Neural progenitor cell (in vitro differentiated cells): ENCODE measurements at places on chromosomes 6 and 20. TPM values are rescaled to one million over a fixed set of nuclear protein-coding genes. Genes with fewer than 3 reads are reported as not detected.
A peak's percentile ranks its signal among the peaks of the same experiment; 100 is the strongest.

The KIF6 gene
- 0.59 and 2.7 TPM in 2 replicates for total RNA-seq

The CST2 gene
- total RNA-seq: not detected in 2 replicates

The KCNK16 gene
- total RNA-seq: not detected in 2 replicates

The PXMP4 gene
- 3.5 and 6.1 TPM in 2 replicates for total RNA-seq

The PHACTR1 gene
- 2.4 and 6.1 TPM in 2 replicates for total RNA-seq

The ZSCAN16 gene
- total RNA-seq: 8.4 and 17.7 TPM in 2 replicates

GRCh38 chr6:39206250-39206721, 23.0 kb downstream of the KCNK5 start:
- H3K27me3 ChIP-seq: no peaks in the 10 kb centered on the region
- no peak overlapping the region for H3K4me3 ChIP-seq
- no peaks in the 10 kb centered on the region for H3K36me3 ChIP-seq
- peaks cover 51% of the 10 kb centered on the region for H3K4me1 ChIP-seq
- H3K27ac ChIP-seq: no peak overlapping the region

DNA sequence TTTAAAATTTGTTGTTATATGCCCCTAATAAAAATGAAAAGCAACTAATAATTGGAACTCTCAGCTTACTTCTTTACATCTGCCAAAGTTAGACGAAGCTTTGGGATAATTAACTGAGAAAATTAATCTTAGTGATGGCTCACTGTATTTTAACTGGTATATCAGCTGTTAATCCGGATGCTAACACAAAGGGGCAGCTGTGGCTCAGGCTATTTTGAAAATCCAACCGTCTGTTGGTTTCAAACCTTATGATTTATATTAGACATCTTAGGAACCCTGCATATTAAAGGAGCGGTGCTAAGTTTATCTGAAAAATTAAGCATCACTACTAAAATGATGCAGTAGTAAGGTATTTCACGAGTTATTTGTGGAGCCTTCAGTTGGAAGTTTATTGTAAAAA, 96.6 kb downstream of the AKAP7 start:
- H3K4me1 ChIP-seq: peaks cover 8% of the 10 kb centered on the region
- H3K4me3 ChIP-seq: no peak overlapping the region
- H3K27me3 ChIP-seq: no peaks in the 10 kb centered on the region
- no peak for DNase-seq
- H3K36me3 ChIP-seq: no peaks in the 10 kb centered on the region

GRCh38 chr6:91719414-91719813, 1132.5 kb upstream of the MAP3K7 start:
- DNase-seq: no peak
- no peaks in the 10 kb centered on the region for H3K4me1 ChIP-seq
- H3K36me3 ChIP-seq: no peaks in the 10 kb centered on the region
- no peaks in the 10 kb centered on the region for H3K27me3 ChIP-seq
- H3K4me3 ChIP-seq: no peak overlapping the region
- H3K27ac ChIP-seq: no peak overlapping the region

- no peaks in the 10 kb centered on the region for H3K27me3 ChIP-seq
- peaks cover 39% of the 10 kb centered on the region for H3K36me3 ChIP-seq
- no peak overlapping the region for H3K4me3 ChIP-seq
Measured at GRCh38 chr20:37236462-37236861, 25.2 kb downstream of the GHRH start.

DNA sequence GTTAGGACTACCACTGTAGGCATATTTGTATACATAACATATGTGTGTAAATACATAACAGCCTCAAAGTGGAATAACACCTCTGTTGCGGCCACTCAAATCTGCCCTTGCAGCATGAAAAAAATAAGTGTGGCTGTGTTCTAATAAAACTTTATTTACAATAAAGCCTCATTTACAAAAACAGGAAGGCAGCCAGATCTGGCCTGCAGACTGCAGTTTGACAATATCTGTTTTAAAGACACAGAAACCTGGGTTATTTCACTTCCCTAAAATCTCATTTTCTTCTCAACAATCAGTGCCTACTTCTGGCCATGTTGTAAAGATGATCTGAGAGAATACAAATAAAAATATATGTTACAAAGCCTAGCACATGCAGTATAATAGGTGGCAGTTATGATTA, 53.9 kb upstream of the SCML4 start:
- no peaks in the 10 kb centered on the region for H3K27me3 ChIP-seq
- H3K4me1 ChIP-seq: no peaks in the 10 kb centered on the region
- DNase-seq: no peak
- H3K4me3 ChIP-seq: no peak overlapping the region

- DNase-seq: no peak
- H3K4me1 ChIP-seq: no peaks in the 10 kb centered on the region
- H3K27me3 ChIP-seq: peaks cover 5% of the 10 kb centered on the region
- no peak overlapping the region for H3K4me3 ChIP-seq
Measured at GRCh38 chr20:58772786-58773185, 77.9 kb downstream of the GNAS-AS1 start.

- no peak for DNase-seq
- H3K4me1 ChIP-seq: no peaks in the 10 kb centered on the region
- no peaks in the 10 kb centered on the region for H3K36me3 ChIP-seq
Measured at GRCh38 chr20:7765221-7765620, 175.0 kb downstream of the HAO1 start.

GRCh38 chr6:74404366-74404765, 708.4 kb downstream of the CD109 start:
- no peaks in the 10 kb centered on the region for H3K27me3 ChIP-seq
- H3K4me3 ChIP-seq: no peak overlapping the region
- no peak overlapping the region for H3K27ac ChIP-seq
- no peaks in the 10 kb centered on the region for H3K4me1 ChIP-seq
- H3K36me3 ChIP-seq: no peaks in the 10 kb centered on the region

GRCh38 chr20:15740046-15740775, 833.0 kb downstream of the KIF16B start:
- no peak overlapping the region for H3K4me3 ChIP-seq
- H3K27ac ChIP-seq: no peak overlapping the region
- H3K27me3 ChIP-seq: no peaks in the 10 kb centered on the region
- H3K36me3 ChIP-seq: no peaks in the 10 kb centered on the region
- H3K4me1 ChIP-seq: no peaks in the 10 kb centered on the region

GRCh38 chr6:34746104-34746846, 11.0 kb upstream of the SNRPC start:
- DNase-seq: no peak
- no peaks in the 10 kb centered on the region for H3K27me3 ChIP-seq
- no peaks in the 10 kb centered on the region for H3K4me1 ChIP-seq

GRCh38 chr20:56343861-56344381, 14.9 kb upstream of the FAM210B start:
- no peaks in the 10 kb centered on the region for H3K36me3 ChIP-seq
- peaks cover 58% of the 10 kb centered on the region for H3K27me3 ChIP-seq
- H3K4me1 ChIP-seq: peaks cover 16% of the 10 kb centered on the region
- peak; percentile 89 for DNase-seq
- no peak overlapping the region for H3K27ac ChIP-seq
- peak overlapping the region; percentile 47 for H3K4me3 ChIP-seq

- no peak for DNase-seq
- H3K4me1 ChIP-seq: no peaks in the 10 kb centered on the region
- H3K27me3 ChIP-seq: no peaks in the 10 kb centered on the region
- H3K27ac ChIP-seq: no peak overlapping the region
- H3K36me3 ChIP-seq: no peaks in the 10 kb centered on the region
- no peak overlapping the region for H3K4me3 ChIP-seq
Measured at GRCh38 chr20:19706463-19706862, 51.6 kb upstream of the RIN2 start.

- H3K4me3 ChIP-seq: no peak overlapping the region
- no peak for DNase-seq
- no peaks in the 10 kb centered on the region for H3K27me3 ChIP-seq
- H3K36me3 ChIP-seq: no peaks in the 10 kb centered on the region
- H3K4me1 ChIP-seq: no peaks in the 10 kb centered on the region
Measured at GRCh38 chr20:8693709-8694108, 375.2 kb upstream of the PLCB4 start.

DNA sequence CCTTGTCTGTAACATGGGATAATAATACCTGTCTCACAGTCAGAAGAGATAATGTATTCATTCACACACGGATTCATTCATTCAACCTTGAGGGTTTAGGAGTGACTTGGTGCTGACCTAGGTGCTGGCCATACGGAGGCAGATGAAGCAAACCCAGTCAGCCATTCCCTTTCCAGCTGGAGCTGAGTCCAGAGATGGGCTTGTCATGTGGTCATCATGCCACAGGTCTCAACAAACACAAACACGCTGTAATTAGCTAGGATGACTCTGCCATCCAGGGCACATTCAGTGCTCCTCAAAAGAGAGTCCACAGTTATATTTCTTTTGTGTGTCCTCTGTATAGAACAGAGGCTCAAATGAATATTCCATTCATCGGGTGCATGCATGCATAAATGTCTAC, 19.5 kb upstream of the PRELID3B start:
- H3K4me3 ChIP-seq: no peak overlapping the region
- H3K27me3 ChIP-seq: no peaks in the 10 kb centered on the region
- no peak for DNase-seq
- no peaks in the 10 kb centered on the region for H3K36me3 ChIP-seq
- no peak overlapping the region for H3K27ac ChIP-seq
- no peaks in the 10 kb centered on the region for H3K4me1 ChIP-seq

DNA sequence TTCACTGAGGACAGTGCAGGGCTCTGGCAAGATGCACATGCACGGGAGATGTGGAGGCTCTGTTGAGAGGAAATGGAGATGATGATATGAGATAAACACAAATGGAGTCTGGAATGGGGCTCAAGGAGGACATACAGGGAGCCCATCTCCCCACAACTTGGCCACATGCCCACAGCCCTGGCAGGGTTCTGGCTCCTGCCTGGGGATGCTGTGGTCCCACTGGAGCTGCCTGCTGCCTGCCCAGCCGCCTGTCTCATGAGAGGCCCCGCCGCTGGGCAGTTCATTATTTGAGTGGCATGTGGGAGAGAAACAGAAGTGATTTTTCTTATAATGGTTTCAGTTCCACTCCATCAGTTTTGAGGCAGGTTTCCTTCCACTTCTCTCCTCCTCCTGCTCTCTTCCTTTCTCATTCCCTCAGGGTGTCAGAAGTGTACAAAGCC, 133.6 kb upstream of the TRAF3IP2 start:
- no peak overlapping the region for H3K4me3 ChIP-seq
- H3K4me1 ChIP-seq: peaks cover 14% of the 10 kb centered on the region
- no peak overlapping the region for H3K27ac ChIP-seq
- no peak for DNase-seq

GRCh38 chr6:76881414-76881813, 581.9 kb downstream of the HTR1B start:
- H3K36me3 ChIP-seq: no peaks in the 10 kb centered on the region
- no peaks in the 10 kb centered on the region for H3K4me1 ChIP-seq
- H3K27ac ChIP-seq: no peak overlapping the region
- H3K4me3 ChIP-seq: no peak overlapping the region

GRCh38 chr6:524803-525202, 132.1 kb downstream of the HUS1B start:
- H3K27ac ChIP-seq: no peak overlapping the region
- H3K36me3 ChIP-seq: peaks cover 2% of the 10 kb centered on the region
- H3K4me3 ChIP-seq: no peak overlapping the region
- DNase-seq: peak; percentile 43
- no peaks in the 10 kb centered on the region for H3K4me1 ChIP-seq
- no peaks in the 10 kb centered on the region for H3K27me3 ChIP-seq

DNA sequence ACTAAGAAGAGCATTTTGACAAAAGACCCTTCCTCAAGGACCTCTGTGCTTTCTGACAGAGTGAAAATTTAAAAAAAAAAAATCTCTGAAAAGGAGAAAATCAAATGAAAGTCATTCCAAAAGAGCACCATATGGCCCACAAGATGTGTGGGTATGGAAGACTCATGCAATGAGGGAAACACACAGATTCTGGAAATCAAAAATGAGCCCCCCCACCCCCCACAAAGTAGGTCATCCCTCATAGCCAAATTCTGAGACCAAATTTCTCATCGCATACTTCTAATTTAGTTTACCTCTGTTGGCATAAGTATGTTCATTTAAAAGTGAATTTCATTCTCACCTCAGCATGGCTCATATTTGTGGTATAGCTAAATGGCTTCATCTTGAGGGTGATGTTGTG, 181.3 kb upstream of the KCNQ5 start:
- H3K27me3 ChIP-seq: no peaks in the 10 kb centered on the region
- no peak overlapping the region for H3K27ac ChIP-seq
- no peaks in the 10 kb centered on the region for H3K4me1 ChIP-seq
- DNase-seq: no peak
- no peaks in the 10 kb centered on the region for H3K36me3 ChIP-seq

- H3K4me3 ChIP-seq: no peak overlapping the region
- H3K27me3 ChIP-seq: no peaks in the 10 kb centered on the region
- H3K36me3 ChIP-seq: no peaks in the 10 kb centered on the region
- no peak overlapping the region for H3K27ac ChIP-seq
- no peaks in the 10 kb centered on the region for H3K4me1 ChIP-seq
Measured at GRCh38 chr6:106453756-106454367, 93.3 kb downstream of the CRYBG1 start.

DNA sequence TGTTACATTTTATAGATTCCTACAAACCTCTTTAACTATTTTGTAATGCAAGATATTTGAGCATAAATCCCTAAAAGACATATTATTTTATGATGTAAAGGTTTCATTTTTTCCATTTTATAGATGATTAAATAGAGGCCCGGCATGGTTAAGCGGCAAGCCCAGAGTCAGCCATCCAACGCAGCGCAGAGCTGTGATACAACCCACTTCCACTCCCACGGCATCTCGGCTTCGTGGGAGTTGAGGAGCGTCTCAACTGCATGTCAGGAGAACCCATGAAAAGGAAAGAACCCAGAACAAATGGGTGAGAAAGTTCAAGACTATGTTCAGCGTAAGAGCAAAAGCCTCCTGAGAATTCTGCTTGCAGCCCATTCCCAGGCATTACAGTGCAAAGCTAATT, 488.2 kb downstream of the PRKN start:
- no peaks in the 10 kb centered on the region for H3K36me3 ChIP-seq
- no peak overlapping the region for H3K4me3 ChIP-seq
- no peaks in the 10 kb centered on the region for H3K27me3 ChIP-seq
- H3K4me1 ChIP-seq: peaks cover 13% of the 10 kb centered on the region
- DNase-seq: no peak

- H3K4me1 ChIP-seq: no peaks in the 10 kb centered on the region
- H3K4me3 ChIP-seq: no peak overlapping the region
- H3K27ac ChIP-seq: no peak overlapping the region
- DNase-seq: no peak
- peaks cover 11% of the 10 kb centered on the region for H3K36me3 ChIP-seq
Measured at GRCh38 chr6:36227379-36228228, 31.1 kb downstream of the BRPF3 start.

- H3K36me3 ChIP-seq: no peaks in the 10 kb centered on the region
- no peak overlapping the region for H3K27ac ChIP-seq
- H3K4me1 ChIP-seq: no peaks in the 10 kb centered on the region
- H3K4me3 ChIP-seq: no peak overlapping the region
Measured at GRCh38 chr20:2734899-2735298, 42.3 kb downstream of the EBF4 start.

DNA sequence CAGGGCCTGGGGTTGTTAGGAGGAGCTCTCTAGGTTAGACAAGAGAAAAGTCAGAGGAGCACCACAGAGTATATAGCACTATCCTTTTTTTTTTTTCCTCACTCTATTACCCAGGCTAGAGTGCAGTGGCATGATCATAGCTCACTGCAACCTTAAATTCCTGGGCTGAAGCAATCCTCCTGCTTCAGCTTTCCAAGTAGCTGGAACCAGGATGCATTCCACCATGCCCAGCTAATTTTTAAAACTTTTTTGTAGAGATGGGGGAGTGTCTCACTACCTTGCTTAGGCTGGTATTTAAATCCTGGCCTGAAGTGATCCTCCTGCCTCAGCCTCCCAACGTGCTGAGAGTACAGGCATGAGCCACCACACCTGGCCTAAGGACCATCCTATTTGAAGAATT, 19.3 kb upstream of the AKIRIN2 start:
- no peaks in the 10 kb centered on the region for H3K36me3 ChIP-seq
- no peak for DNase-seq
- peaks cover 15% of the 10 kb centered on the region for H3K4me1 ChIP-seq
- no peaks in the 10 kb centered on the region for H3K27me3 ChIP-seq
- H3K27ac ChIP-seq: no peak overlapping the region
